Activated B cell treated with CpG ODN at 0.5 μM for 24 hours (primary cell): ENCODE measurements at places on chromosomes 3 and 15. TPM values are rescaled to one million over a fixed set of nuclear protein-coding genes. Genes with fewer than 3 reads are reported as not detected.

DNA sequence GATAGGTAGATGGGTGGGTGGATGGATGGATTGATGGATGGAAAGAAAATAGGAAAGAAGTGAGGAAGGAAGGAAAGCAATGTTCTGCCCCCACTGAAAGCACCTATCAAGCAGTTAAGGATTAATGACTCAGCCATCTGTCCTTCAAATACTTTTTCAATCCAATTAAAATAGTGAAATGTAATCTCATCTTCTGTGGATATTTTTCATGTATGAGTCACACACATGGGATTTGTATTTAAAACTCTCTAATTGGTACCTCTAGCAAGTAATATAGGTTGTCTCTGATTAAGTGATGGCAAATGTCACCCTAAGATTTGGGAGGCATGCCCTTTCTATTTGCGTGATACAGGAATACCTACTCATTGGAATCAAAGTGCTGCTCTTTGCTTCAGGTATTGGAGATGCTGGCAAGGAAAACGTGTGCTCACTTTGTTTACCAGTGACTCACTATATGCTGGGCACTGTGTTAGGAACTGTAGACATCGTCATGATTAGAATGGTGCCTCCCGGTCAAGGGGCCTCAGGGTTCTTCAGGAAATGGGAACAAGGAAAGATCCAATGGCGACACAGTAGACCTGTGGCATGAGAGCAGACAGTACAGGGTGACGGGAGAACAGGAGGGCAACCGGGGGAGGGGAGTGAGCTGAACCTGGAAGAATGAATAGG, 230.1 kb downstream of the CLSTN2 start:
- no peak for DNase-seq

DNA sequence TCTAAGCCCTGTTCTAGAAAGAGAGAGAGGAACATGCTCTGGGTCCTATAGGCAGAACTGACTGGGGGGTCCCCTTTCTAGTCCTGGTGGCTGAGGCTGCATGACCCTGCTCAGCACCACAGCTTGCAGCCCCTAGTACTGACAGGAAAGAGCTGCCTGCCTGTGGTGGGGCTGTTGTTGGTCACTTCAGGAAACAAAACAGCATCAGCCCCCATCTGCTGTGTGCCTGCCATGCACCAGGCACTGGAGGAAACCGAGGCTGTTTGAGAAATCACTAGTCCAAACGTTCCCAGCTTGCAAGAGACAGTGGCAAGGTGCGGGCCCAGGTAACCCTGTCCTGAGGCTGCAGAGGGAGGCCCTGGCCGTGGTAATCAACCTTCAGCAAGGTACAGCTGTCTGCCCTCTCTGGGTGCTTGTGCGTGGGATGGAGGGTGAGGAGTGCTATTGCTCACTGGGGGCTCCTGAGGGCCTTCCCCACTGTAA, 90.6 kb downstream of the IQSEC1 start:
- no peak for DNase-seq

- no peak for DNase-seq
Measured at GRCh38 chr15:56325186-56325585, 40.0 kb upstream of the TEX9 start.

DNA sequence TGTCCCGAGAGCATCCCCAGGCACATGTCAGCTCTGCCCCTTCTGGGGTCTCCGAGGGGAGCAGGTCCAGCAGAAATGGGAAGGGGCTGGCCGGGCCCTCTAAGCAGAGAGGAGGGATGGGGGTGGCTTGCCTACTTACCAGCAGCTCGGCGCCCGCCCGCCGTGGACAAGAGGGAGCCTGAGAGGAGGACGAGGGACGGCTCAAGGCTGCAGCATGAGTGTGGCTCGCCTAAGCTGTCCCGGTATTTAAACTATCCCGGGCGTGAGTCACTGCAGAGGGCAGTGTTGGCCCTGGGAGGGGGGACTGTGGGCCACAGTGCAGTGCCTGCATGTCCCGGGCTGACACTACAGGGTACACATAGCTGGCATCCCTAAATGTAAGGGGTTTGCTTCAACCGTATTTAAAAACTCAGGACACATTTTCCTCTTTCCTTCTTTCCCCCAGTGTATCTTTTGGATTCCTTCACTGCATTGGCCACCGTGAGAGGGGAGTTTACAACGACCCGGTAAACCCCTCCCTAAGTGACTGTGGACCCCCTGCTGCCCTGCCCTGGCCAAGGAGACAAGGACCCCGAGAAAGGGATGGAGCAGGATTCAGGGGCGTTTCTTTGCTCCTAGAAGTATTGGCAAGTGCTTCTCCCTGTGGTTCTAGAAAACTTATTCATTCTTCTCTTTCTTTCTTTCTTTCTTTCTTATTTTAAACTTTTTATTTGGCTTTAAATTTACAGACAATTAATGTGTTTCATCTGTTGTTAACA, at the start of gene LRRC15:
Gene LRRC15 (minus strand): TSS at position 222 of the 758 bp plus-strand sequence. CDS start 8,700 bp downstream, outside the sequence.
- no peak for DNase-seq

DNA sequence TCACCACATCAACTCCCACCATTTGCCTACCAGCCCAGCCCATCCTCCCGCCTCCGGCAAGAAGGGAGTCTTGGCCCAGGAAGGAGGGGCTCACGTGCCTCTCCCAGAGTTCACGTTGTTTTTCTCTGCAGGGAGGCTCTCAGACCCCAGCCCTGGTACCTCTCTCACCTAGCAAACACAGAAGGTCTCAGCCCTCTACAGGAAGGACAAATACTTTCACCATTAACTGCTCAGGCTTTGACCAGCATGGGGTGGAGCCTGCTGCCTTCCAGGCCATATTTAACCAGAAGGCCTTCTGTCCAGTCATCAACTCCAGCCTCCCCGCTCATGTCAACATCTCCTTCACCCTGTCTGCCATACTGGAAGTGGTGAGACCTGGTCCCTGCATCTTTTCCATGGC, 19.0 kb upstream of the HTR3E start:
- DNase-seq, result no peak

DNA sequence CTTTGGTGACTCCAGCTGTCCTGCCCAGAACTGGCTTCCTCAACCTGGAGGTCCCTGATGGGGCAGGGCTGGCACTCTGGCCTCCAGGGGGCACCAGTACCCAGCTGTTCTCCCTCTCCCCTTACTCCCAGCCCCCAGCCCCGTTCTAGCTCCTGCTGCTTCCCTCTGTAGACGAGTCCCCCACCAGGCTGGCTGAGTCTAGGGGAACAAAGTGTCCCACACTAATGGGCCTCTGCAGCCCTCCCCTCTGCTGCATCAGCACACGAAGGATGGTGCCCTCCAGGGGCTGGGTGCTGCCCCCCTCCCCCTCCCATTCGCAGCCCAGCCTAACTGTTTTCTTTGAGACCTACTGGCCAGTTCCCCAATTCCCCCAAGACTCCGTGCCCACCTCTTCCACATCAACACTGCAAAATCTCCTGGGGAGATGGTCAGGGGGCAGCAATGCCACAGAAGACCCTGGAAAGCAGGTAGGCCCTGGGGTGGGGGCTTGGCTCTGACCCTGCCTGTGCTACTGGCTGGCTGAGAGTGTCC, 4.2 kb downstream of the RHCG start:
- DNase-seq, result no peak

DNA sequence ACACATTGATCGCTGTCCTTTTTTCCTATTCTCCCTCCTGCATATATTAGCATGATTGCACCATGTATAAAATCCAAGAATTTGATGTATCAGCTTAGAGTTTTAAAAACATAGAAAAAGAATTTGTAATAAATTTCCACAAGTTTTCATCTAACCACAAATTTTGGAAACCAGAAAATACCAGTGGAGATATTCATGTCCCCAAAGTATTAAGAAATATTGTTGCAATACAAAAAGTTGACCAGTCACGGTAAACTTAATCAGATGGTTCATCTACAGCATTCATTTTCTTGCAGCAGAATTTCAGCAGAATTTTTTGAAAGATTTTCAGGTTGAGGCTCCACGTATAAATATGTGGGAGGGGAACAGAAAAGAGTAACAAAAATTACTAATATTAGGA, 500.9 kb upstream of the MDFIC2 start:
- DNase-seq, result no peak

GRCh38 chr15:71043373-71043772, 71.9 kb upstream of the THSD4 start:
- DNase-seq, result no peak

DNA sequence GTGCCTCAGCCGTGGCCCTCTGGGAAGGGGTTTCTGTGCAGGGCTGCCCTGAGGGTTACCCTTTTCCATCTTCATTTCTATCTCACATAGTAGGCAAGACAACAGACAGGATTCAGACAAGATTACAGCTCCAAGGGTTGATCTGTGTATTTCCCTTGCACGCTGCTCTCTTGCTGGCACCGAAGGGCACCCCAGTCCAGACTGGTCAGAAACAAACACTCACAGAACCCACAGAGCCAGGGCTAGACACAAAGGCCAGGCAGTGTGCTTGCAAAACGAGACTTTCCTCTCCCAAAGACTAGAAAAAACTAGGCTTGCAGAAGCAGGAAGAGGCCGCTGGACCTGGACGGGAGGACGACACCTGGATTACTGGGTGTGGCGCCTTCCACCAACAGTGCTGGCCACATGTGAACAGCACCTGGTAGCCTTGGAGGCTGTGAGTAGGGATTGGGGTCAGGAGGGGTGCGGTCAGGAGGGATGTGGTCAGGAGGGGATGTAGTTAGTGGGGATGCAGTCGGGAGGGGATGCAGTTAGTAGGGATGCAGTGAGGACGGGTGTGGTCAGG, 96.8 kb downstream of the BDH1 start:
- no peak for DNase-seq

DNA sequence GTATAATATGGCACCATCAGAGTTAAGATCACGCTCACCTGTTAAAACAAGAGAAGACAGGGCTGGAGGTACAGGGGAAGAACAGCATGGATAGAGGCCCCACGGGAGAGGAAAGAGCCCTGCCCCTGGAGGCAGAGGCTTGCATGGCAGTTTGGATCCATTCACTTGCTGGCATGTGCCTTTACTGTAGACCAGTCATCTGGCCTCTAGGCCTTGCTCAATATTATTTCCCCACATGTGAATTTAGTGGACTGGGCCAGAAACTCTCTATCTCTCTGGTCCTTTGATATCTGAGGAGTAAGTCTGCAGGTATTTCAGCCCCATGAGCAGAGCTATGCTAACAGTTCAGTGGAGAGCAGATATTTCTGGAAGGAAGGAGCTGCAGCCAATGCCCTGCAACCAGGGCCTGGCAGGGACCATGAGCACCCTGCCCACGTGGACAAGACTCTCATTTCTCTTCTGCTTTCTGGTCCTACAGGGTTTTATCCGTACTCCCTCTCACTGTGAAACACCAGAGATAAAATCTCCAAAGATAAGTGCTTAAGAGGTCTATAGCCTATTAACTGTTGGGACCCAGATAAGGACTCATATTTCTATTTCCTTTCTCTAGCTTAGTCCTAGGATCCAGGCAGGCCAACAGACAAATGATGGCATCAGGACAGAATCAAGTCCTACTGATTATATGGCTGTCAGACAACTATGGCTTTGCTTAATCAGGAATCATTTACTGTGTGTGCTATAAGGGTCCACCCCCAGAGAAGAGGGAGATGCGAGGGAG, 65.0 kb downstream of the CLDN11 start:
- DNase-seq, result no peak

DNA sequence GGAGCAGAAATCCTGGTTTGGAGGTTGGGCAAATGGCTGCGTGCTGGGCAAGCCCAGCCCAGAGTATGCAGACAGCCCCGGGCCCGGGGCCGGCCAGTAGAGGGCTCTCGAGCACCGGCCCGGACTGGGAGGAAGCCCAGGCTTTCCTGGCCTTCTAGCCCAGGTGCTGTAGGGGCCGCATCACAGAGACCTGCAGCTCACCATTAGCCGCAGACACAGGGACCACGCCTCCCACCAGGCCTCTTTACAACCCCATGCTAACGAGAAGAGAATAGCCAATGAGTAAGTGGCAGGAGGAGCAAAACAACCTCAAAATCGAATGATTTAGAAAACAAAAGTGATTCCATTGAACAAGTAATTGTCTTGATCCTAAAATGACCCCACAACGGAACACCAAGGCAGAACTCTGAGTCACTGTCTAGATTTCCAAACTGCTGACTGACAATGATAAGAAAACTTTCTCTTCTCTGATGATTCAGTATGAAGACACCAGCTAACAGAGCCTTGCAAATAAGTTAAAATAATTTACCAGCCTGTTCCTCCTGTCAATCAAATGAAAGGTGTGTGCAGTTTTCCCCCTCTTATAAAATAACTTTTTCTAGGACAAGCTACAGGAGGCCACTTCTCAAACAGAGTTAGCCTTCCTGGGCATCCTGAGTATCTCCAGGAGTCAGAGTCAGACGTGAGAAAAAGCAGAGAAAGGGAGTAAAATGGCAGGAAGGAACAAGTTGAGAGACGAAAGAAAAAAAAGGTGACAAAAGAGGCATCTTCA, 102.2 kb downstream of the DGKG start:
- DNase-seq, result peak; percentile 66

Gene SENP8
- 1.1 and 1.6 TPM in 2 replicates for total RNA-seq

Gene BFSP2
- 0.34 and 1.3 TPM in 2 replicates for total RNA-seq

Gene SERINC4
- 0.11 and 0.20 TPM in 2 replicates for total RNA-seq

Gene NANOGP8
- total RNA-seq, result 0.47 TPM in 1 of 2 replicates, not detected in the other

Gene RASA2
- total RNA-seq, result 31.1 and 42.3 TPM in 2 replicates

Gene NEK4
- total RNA-seq, result 23.0 and 24.5 TPM in 2 replicates

Gene SCAMP5
- 0.44 and 0.62 TPM in 2 replicates for total RNA-seq

Gene GADL1
- not detected in 2 replicates for total RNA-seq

Gene MUC20
- total RNA-seq, result 4.1 and 4.6 TPM in 2 replicates

Gene STARD5
- total RNA-seq, result 10.5 and 14.3 TPM in 2 replicates
